Stimulated activated CD4-positive, alpha-beta T cell treated with anti-CD3 and anti-CD28 coated beads, Interleukin-1b, Interleukin-23, amount 100 ng/mL, for 48 hours (primary cell): ENCODE measurements at places on chromosomes 16 and 17.
A peak's percentile ranks its signal among the peaks of the same experiment; 100 is the strongest.

GRCh38 chr17:77205396-77206125 is 64.8 kb downstream of the SEC14L1 start:
- DNase-seq, result no peak

GRCh38 chr17:82536512-82537201 is 17.1 kb downstream of the FOXK2 start:
- DNase-seq, result no peak

DNA sequence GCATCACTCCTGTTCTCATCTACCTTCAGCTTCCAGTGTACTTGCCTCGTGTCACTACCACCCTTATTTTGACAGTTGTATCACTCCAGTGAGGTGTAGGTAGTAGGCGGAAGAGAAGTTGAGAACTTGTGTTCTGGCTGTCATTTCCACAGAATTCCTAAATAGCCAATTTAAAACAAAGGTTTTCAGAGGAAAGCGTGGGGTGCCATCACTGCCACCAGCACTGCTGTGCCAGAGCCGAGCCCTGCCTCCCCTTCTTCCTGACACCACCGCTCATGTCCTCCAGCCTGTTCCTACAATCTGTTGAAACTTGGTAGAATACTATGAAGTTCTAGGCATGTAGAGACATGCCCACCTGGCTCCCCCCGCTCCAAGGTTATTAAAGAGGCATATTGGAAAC is 215.8 kb downstream of the TANC2 start:
- DNase-seq, result no peak

- DNase-seq, result no peak
Observed at GRCh38 chr17:39562976-39563375, 44.7 kb downstream of the NEUROD2 start.

- DNase-seq, result no peak
Observed at GRCh38 chr17:61803216-61803615, 60.1 kb downstream of the BRIP1 start.

DNA sequence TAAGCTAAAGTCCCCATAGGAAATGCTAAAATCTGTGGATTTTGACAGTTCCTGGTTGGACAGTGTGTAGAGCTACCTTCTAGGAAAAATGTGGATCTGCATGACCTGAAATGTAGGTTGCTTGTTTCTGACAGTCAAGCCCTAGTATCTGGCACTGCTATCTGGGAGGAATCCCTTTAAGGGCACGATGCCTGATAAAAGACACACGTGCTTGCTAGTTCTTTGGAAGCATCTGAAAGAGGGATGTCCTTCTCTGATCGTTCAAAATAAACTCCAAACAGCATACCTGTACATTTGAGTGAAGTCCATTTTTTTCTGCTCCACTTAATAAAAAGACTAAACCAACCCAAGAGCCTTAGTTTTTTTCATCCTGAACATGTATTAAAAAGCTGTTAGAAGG is 101.3 kb downstream of the CDK5R1 start:
- no peak for DNase-seq

GRCh38 chr17:82396601-82397435 is 21.3 kb upstream of the HEXD start:
- DNase-seq, result no peak

DNA sequence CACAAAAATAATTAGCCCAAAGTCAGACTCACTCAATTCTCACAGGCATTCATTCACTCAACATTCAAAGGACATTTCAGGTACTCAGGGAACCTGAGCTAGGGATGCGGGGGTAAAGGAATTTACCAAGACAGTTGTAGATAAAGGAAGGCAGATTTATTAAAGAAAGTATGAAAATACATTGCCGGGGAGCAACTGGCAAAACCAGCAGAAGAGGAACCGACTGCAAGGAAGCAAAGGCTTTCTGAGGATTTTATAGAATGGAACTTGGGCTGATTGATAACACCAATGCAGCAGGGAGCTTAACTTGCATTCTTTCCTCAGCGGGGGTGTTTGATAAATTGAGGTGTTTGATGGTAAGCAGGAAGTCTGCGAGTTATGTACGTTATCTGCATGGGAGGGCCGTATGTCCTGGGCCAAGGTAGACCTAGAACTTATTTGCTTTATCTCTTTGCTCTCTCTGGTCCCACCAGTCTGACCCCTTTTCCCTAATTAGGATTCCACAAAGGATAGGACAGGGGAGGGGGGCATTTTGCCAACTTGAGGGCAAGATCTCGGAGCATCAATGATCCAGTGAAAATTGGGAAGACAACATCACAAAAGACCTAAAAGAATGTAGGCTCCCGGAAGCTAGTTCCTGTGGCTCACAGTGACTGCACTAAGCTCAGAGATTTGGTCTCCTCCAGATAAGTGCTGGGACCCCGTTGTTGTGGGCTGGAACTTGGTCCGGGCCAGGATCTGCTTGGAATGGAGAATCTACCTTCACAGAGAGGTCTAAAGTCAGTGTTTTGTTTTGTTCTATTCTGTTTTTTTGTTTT is 5.8 kb upstream of the MT3 start:
- no peak for DNase-seq

- DNase-seq, result no peak
Observed at GRCh38 chr16:57791893-57792461, 10.3 kb downstream of the KIFC3 start.

DNA sequence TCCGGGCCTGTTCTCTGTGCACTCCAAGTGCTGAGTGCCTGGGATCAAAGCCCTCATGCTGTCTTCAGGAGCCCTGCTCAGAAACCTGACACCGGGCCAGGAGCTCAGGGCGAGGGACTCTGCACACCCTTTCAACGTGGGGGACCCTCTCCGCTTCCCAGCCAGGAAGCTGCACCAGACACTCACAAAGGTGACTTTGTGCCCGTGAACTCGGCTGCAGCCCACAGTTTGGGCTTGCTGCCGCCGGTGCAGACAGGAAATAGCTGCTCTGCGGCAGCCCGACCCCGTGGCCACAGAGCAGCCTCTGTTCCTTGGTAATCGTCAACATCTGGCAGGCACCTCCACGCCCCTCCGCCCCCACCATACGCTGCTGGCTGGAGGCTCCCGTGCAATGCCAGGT is 93.4 kb upstream of the METRNL start:
- peak; percentile 43 for DNase-seq

- no peak for DNase-seq
Observed at GRCh38 chr16:14241631-14242030, 170.5 kb downstream of the MRTFB start.

DNA sequence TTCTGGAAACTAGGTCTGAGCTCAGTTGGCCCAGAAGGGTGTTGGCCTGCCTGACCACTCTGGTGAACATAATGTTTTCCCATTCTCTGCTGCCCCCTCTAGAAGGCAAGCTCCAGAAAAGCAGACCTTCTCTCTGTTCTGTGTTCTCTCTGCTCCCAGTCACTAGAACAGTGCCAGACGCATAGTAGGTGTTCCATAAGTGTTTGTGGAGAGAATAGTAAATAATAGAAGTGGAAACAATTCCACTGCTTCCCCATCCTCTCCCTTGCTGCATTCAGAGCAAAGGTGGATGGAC is 32.2 kb upstream of the ETV4 start:
- no peak for DNase-seq

DNA sequence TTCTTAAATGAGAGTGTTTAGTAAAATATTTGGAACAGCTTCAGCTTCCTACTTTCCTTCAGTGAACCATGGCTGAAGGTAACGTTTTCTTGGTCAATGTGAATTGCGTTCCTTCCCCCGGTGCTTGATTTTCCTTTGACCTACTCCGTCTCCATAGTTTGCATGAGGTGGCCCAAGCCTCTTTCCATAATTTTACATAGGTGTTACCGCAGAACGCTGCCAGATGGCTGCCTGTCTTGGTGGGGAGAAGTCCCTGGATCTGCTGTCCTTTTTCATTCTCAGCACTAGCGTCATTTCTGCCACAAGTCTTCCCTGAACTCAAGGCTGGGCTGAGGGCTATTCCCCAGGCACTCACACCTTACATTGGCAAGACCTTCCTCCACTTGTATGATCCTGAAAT is 178.4 kb downstream of the PRKCA start:
- DNase-seq, result no peak

DNA sequence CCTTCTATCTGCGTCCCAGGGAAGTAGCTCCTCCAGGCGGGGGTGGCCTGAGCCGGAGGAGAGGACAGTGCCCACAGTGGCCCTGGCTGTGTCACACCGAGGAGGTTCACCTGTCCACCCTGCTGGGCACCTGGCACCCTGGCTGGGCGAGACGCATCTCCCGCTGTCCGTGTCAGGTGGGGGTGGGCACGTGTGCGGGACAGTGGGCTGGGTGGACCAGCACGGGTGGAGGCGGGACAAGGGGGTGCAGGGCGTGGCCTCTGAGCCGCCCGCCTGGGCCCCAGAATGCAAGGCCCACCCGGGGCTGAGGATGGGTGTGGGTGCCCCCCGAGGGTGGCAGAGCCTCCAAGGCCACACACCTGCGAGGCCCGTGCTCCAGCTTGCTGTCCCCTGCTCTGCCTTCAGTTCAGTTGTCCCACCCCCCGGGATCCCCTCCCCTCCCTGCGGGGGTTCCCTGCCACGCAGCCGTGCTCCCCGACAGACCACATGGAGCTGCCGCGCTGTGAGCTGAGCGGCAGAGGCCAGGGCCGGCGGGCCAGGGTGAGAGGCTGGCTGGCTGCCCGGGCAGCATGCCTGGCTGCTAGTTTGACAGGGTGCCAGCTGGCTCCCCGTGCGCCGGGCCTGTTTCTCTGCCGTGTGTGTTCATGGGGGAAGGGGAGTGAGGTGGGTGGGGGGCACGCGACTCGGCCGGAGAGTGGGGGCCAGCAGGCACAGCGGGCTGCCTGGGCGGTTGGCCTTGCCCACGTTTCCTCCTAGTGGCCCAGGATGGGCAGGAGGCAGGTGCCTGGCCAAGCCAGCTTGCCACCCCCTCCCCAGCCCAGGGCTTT is 33.9 kb downstream of the BAHCC1 start:
- no peak for DNase-seq

DNA sequence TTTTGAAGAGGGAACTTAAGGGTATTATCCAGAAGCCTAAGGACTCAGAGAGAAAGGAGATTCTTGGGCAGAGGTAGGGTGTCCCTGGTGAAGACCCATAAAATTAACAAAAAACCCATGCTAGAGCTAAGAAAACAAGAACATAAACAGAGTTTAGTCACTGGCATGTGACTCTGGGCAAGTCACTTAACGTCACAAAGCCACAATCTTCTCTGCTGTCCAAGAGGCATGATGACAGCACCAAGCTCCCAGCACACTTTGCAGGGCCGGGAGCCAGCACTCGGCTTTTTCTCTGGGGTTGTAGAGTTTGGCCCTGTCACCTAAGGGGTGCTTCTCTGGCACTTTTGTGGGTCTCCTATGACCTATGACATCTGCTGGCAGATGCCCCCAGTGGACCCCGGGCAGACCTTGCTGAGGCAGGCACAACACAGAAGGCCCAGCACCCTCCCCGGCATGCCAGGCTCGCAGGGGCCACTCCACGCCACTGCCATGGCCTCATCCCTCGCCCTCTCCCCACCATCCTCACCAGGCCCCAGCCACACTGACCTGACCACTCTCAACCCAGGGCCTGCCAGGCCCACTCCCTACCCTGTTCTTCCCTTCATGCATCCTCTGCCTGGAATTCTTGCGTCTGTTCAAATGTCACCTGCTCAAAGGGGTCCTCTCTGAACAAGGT is 69.8 kb downstream of the DYNLRB2 start:
- DNase-seq, result no peak

- DNase-seq, result no peak
Observed at GRCh38 chr17:62562656-62563055, 64.8 kb upstream of the MRC2 start.

DNA sequence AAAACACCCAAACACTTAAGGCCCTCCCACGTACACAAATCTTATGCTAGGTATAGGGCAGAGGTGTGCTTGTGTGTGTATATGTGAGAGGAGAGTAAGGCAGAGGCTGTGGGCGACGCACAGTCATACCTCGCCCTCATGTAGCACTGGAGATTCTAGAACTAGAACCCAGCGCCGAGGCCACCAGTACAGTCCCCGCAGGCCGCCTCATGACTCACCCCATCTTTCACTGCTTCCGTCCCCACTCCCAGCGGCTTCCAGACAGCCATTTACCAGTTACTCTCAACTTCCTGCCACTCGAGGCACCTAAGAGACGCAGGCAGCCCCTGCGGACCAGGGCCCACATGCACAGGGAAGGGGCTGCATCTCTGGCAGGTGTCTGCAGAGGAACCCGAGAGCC is 23.2 kb upstream of the CYTH1 start:
- peak; percentile 74 for DNase-seq

DNA sequence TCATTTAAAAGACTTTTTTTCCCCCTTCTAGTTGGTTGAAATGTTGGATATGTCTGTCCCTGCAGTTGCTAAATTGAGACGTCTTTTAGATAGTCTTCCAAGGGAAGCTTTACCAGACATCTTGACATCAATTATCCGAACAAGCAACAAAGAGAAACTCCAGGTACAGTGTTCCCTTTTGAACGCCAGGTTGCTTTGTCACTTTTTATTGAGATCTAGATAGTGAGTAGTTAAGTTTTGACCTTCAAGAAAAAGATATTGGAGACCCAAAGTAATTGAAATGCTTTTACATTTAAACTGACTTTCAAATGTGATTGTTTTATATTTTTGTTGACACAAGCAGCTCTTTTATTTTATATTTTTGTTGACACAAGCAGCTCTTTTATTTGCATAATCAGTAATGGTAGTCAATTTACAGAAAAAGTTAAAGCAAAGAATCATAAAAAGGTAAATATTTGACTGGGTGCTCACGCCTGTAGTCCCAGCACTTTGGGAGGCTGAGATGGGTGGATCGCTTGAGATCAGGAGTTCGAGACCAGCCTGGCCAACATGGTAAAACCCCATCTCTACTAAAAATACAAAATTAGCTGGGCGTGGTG is 9.3 kb upstream of the ABCC11 start:
- no peak for DNase-seq

GRCh38 chr17:15969463-15969862 is 24.5 kb downstream of the ADORA2B start:
- DNase-seq, result no peak

DNA sequence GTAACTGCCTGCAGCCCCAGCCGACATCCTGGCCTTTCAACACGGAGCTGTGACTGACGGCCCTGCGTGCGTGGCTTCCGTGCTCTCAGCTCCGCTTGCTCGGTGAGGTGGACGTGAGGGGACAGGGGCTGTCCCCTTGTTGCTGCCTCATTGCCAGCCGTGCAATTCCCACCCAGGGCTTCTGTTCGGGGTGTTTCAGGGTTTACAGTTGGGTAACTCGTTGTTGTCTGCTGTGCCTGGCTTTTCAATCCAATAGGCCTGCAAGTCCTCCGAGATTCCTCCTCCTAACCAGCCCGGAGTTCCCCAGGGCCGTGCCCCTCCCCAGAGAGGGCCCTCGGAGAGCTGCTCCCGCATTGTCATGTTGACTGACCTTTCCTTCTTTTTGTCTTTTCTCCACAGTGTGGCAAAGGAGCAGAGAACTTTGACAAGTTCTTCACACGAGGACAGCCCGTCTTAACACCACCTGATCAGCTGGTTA is 31.4 kb upstream of the CACNG5 start:
- no peak for DNase-seq
